ENCODE measurements at places on chromosomes 5 and 9.

DNA sequence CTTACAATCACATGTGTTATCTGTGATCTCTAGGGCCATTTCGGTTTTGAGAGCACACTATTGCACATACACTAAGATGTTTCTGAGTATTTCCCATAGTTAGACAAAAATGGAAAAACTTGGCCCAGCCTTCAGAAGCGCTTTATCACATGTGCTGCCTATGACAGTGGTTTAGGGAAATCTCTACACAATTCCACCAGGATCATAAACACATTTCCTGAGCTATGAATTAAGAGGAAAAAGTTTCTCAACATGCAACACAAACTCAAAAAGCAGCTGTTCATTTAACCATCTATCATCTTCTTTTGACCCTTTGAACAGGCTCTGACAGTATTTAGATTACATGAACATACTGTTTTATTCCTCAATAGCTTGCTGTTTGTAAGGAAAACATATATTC is 15.1 kb downstream of the FGF1 start:
- no peak for DNase-seq

GRCh38 chr5:139755892-139756671 is 39.5 kb upstream of the PSD2 start:
- DNase-seq: no peak

DNA sequence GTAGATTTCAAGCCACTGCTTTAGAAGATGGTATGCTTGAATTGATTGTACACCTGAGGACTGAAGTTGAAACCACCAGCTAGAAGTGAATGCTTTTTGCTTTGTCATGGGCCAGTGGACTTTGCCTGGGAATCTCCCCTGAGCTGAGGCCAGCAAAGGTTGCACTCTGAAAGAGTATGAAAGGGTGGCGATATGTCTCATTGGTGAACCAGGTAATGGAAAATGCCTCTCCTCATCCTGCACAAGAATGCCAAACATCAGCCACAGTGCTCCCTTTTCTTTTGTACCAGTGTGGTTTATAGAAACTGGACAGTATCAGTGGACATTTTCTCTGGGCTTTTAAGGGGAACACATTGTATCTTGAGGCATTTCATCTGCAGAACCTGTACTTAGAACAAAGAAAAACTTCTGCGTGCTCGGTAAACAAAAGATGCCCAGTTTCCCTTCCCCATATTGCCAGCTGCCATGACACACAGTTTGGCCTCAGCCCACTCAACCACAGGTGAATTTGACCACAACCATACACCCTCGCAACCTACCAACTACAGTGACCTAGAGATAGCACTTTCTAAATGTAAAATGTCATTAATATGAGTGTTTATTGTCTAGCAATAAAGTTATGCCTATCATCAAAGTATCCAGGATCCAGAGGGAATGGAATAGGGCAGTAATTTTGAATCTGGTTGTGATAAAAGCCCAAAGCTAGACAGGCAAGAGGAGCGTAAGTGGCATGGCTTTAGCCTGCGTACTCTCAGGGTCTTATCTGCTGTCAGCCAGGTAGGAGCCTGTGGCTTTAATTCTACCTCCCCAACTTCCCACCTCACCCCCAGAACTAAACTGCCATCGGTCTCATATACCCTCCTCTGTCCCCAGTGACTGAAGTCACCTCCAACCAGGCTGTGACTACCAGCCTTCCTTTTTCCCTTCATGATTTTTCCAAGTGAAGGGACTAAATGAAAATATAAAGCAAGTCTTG is 79.5 kb upstream of the LHFPL2 start:
- DNase-seq: no peak

GRCh38 chr9:36922548-36922947 is 111.5 kb downstream of the PAX5 start:
- DNase-seq: no peak

- DNase-seq: no peak
Measured at GRCh38 chr9:131273146-131273855, 3.0 kb downstream of the FAM78A start.

- no peak for DNase-seq
Measured at GRCh38 chr5:172999372-172999973, 15.9 kb downstream of the ATP6V0E1 start.

- DNase-seq: no peak
Measured at GRCh38 chr5:110903966-110904365, 165.2 kb downstream of the SLC25A46 start.

GRCh38 chr9:129624947-129625346 is 1.0 kb upstream of the NTMT1 start:
- no peak for DNase-seq

DNA sequence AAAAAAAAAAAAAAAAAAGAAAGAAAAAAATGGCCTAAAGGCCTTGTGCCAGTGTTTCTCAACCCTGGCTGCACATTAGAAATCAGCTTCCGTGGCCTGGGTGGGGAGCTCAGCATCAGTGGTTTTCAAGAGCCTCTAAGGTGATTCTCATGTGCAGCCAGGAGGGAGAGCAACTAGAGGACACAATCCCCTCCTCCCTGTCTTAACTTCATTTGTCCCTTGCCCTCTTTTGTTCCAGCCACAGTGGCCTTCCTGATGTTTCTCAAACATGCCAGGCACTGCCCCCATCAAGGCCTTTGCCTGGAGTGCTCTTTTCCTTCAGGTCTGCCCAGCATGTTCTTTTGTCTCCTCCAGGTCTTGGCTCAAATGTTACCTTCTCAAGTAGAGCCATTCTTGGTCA is 42.4 kb downstream of the HOMER1 start:
- DNase-seq: no peak

GRCh38 chr5:153959134-153959957 is 79.4 kb downstream of the FAM114A2 start:
- DNase-seq: no peak

DNA sequence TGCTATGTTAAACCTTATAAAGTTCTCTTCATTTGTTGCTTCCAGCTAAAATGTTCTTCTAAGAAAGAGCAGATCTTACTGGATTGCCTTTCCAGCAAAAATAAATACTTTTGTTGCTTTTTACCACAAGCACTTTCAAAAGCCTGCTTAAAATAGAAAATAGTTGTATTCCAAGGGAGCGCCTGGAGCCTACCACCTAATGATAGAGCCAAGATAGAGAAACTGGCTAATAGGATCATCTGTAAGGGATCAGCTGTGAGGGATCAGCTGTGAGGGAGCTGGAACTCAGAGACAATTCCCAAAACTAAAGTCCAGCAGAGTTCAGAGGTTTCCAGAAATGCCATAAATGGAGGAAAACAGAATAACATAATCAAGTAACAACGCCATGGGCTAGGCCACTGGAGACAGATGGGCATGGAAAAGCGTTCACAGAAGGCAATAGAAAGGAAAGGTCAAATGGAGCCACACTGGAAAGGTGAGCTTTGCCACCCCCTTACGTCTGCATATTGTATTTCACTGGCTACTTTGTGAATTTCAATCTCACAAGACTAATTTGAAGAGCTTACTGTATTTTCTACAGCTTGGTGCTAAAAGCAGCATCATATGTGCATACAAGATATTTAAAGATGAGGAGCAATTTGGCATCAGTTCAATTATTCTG is 140.6 kb upstream of the TLE4 start:
- no peak for DNase-seq

GRCh38 chr5:96640696-96641095 is 21.5 kb upstream of the CAST start:
- DNase-seq: no peak

- no peak for DNase-seq
Measured at GRCh38 chr5:179599973-179600372, 23.5 kb downstream of the HNRNPH1 start.

DNA sequence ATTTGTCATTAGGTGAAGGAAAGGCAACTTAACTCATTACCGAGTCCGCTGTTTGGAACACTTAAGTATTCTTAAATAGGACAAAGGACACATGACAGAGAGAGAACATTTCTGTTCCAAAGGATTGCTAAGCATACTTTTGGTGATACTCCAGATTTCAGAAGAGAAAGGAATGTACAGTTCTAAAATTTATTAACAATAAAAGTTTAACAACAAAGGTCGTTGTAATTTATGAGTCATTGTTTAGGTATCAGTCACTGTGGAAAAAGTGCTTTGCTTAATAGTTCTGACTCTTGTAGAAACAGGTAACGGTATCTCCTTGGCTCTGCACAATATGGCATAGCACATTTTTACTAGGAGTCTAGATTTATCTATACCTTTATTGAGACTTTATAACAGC is 36.3 kb upstream of the PAM start:
- no peak for DNase-seq
